ENCODE measurements at places on chromosomes 16 and 17.
A peak's percentile ranks its signal among the peaks of the same experiment; 100 is the strongest.

GRCh38 chr16:29848420-29849297 is 14.4 kb downstream of the CDIPT start:
- H3K4me1 ChIP-seq, result peaks cover 3% of the 10 kb centered on the region
- H3K36me3 ChIP-seq, result peaks cover 39% of the 10 kb centered on the region
- peak overlapping the region; percentile 36 for H3K27ac ChIP-seq
- H3K4me3 ChIP-seq, result no peak overlapping the region
- DNase-seq, result peak; percentile 78

DNA sequence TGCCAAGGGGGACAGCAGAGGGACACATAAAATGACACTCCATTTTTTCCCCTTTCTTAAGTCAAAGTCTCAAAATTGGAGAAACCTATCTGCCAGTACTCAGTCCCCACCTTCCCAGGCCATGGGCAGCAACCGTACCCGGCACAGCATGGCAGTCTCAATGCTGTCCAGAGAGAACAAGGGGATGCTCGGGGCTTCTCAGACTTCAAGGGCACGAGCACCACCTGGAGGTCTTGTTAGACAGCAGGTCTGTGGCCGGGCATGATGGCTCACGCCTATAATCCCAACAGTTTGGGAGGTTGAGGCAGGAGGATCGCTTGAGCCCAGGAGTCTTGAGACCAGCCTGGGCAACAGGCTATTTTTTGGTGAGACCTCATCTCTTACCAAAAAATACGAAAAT is 3.2 kb downstream of the DNAH17 start:
- no peak overlapping the region for H3K4me3 ChIP-seq
- H3K27me3 ChIP-seq, result peaks cover 31% of the 10 kb centered on the region
- no peaks in the 10 kb centered on the region for H3K36me3 ChIP-seq

- DNase-seq, result no peak
- H3K27ac ChIP-seq, result peak overlapping the region; percentile 97
- H3K4me1 ChIP-seq, result peaks cover 24% of the 10 kb centered on the region
- no peaks in the 10 kb centered on the region for H3K27me3 ChIP-seq
- peaks cover 43% of the 10 kb centered on the region for H3K36me3 ChIP-seq
Measured at GRCh38 chr16:30063278-30063892, 2.2 kb upstream of the ALDOA start.

DNA sequence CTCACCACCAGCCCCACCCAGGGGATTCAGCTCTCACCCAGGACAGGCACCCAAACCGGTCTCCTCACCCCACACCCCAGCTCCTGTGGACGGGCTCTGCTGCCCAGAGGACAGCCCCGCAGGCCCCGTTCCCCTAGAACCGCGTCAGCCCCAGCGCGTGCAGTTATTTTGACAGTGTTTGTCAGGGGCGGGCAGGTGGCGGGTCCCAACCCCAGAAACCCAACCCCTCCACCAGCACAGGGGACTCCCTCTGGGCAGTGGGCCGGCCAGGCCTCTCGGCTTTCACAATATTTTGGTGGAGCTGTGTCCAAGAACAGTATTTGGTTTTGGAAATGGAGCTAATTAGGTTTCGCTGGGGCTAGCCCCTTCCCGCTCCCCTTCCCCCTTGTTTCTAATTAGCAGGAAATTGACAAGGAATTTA is 44.8 kb downstream of the BAHCC1 start:
- no peak overlapping the region for H3K27ac ChIP-seq
- H3K36me3 ChIP-seq, result no peaks in the 10 kb centered on the region
- no peak for DNase-seq
- no peak overlapping the region for H3K4me3 ChIP-seq
- peaks cover 56% of the 10 kb centered on the region for H3K27me3 ChIP-seq

GRCh38 chr16:57574646-57575467 is 32.4 kb downstream of the ADGRG5 start:
- H3K4me3 ChIP-seq, result no peak overlapping the region
- DNase-seq, result no peak
- H3K4me1 ChIP-seq, result peaks cover 39% of the 10 kb centered on the region
- peak overlapping the region; percentile 2 for H3K27ac ChIP-seq
- peaks cover 37% of the 10 kb centered on the region for H3K36me3 ChIP-seq

- no peaks in the 10 kb centered on the region for H3K4me1 ChIP-seq
- peaks cover 6% of the 10 kb centered on the region for H3K27me3 ChIP-seq
- no peak overlapping the region for H3K27ac ChIP-seq
- H3K4me3 ChIP-seq, result no peak overlapping the region
- no peak for DNase-seq
Measured at GRCh38 chr17:27743281-27743885, 56.9 kb downstream of the NOS2 start.

- peaks cover 58% of the 10 kb centered on the region for H3K4me1 ChIP-seq
- H3K27ac ChIP-seq, result no peak overlapping the region
- no peak overlapping the region for H3K4me3 ChIP-seq
- H3K27me3 ChIP-seq, result no peaks in the 10 kb centered on the region
- no peak for DNase-seq
- peaks cover 7% of the 10 kb centered on the region for H3K36me3 ChIP-seq
Measured at GRCh38 chr16:24996301-24996700, 18.9 kb downstream of the ARHGAP17 start.

- H3K27me3 ChIP-seq, result no peaks in the 10 kb centered on the region
- no peak overlapping the region for H3K4me3 ChIP-seq
- peaks cover 2% of the 10 kb centered on the region for H3K36me3 ChIP-seq
- no peaks in the 10 kb centered on the region for H3K4me1 ChIP-seq
- DNase-seq, result no peak
- H3K27ac ChIP-seq, result no peak overlapping the region
Measured at GRCh38 chr17:279331-279730, 73.3 kb downstream of the RPH3AL start.

- no peaks in the 10 kb centered on the region for H3K27me3 ChIP-seq
- H3K27ac ChIP-seq, result peak overlapping the region; percentile 63
- no peak for DNase-seq
- peaks cover 46% of the 10 kb centered on the region for H3K36me3 ChIP-seq
- H3K4me1 ChIP-seq, result peaks cover 8% of the 10 kb centered on the region
- no peak overlapping the region for H3K4me3 ChIP-seq
Measured at GRCh38 chr17:64572682-64573154, 65.9 kb downstream of the CEP95 start.

- H3K36me3 ChIP-seq, result peaks cover 17% of the 10 kb centered on the region
- DNase-seq, result no peak
- H3K4me1 ChIP-seq, result peaks cover 45% of the 10 kb centered on the region
Measured at GRCh38 chr16:15983898-15984297, 34.5 kb downstream of the ABCC1 start.

GRCh38 chr17:42179335-42179734 is 1.6 kb downstream of the KCNH4 start:
- peaks cover 37% of the 10 kb centered on the region for H3K27me3 ChIP-seq
- H3K36me3 ChIP-seq, result peaks cover 21% of the 10 kb centered on the region
- DNase-seq, result no peak
- no peak overlapping the region for H3K27ac ChIP-seq
- peak overlapping the region; percentile 73 for H3K4me3 ChIP-seq

DNA sequence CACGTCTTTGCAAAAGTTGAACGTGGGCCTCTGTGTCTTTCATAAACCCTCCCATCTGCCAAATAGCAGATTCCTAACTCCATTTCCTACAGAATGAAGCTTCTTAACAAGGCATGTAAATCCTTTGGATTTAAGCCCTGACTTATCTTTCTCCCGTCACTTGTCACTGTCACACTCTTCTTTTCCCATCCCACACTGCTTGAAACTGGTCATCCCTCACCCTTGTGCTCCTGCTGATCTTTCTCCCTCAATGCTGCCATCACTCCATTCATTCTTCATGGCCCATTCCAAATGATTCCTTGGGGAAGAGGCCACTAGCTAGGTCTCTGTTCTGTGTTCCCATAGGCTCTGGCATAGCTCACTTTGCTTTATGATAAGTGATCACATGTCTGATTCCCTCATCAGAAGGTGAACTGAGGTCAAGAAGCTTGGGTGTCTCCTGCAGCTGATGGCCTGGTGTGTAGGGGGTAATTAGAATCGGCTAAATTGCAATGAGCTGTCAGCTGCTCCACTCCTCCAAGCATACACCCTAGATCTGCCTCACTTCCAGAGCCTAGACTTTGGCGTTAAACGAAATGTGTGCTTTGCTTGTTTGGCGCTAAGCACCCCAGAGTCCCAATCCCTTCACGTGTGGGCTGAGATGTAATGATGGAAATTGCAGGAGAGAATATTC is 61.7 kb downstream of the PECAM1 start:
- no peaks in the 10 kb centered on the region for H3K27me3 ChIP-seq
- H3K27ac ChIP-seq, result no peak overlapping the region
- H3K36me3 ChIP-seq, result peaks cover 4% of the 10 kb centered on the region
- H3K4me3 ChIP-seq, result no peak overlapping the region

DNA sequence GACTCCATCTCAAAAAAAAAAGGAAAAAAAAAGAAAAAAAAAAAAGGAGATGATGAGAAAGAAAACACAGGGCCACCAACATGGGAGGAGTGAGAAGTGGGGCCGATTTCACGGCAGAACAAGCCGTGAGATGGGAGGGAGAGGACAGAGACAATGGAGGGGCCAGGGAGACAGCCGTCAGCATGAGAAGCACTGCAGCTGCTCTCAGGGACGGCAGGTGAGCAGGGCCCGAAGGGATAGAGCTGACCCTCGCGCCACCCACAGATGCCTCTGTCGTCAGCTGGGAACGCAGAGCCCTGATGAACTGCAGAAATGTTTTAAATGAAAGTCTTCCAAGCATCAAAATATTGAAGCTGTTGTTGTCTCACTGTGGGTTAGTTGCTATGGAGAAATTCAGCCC is 20.3 kb downstream of the PITPNM3 start:
- H3K27ac ChIP-seq, result no peak overlapping the region
- H3K4me1 ChIP-seq, result no peaks in the 10 kb centered on the region

- H3K27me3 ChIP-seq, result no peaks in the 10 kb centered on the region
- no peak for DNase-seq
- peaks cover 79% of the 10 kb centered on the region for H3K4me1 ChIP-seq
- H3K36me3 ChIP-seq, result peaks cover 32% of the 10 kb centered on the region
- peak overlapping the region; percentile 97 for H3K27ac ChIP-seq
Measured at GRCh38 chr17:76497979-76498875, 3.0 kb downstream of the RHBDF2 start.

DNA sequence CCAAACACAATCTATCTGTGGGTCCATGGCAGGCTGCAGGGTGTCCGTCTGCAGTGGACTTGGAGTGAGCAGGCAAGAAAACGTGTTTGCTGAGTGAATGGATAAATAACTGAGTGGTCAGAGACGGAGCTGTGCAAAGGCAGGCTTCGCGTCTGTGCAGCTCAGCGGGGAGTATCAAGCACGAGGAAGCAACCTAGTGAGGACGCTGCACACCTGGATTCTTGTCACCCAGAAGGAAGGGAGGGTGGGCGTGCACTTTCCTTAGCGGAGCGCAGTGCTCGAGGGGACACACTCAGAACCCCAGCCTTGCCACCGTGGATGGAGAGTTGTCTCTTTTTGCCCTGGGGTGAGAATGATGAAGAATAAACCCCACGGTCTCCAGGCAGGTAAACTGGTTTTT is 1.5 kb upstream of the RCVRN start:
- H3K4me1 ChIP-seq, result peaks cover 4% of the 10 kb centered on the region
- no peak overlapping the region for H3K27ac ChIP-seq
- no peaks in the 10 kb centered on the region for H3K36me3 ChIP-seq
- no peak overlapping the region for H3K4me3 ChIP-seq
- no peak for DNase-seq
- H3K27me3 ChIP-seq, result peaks cover 6% of the 10 kb centered on the region

DNA sequence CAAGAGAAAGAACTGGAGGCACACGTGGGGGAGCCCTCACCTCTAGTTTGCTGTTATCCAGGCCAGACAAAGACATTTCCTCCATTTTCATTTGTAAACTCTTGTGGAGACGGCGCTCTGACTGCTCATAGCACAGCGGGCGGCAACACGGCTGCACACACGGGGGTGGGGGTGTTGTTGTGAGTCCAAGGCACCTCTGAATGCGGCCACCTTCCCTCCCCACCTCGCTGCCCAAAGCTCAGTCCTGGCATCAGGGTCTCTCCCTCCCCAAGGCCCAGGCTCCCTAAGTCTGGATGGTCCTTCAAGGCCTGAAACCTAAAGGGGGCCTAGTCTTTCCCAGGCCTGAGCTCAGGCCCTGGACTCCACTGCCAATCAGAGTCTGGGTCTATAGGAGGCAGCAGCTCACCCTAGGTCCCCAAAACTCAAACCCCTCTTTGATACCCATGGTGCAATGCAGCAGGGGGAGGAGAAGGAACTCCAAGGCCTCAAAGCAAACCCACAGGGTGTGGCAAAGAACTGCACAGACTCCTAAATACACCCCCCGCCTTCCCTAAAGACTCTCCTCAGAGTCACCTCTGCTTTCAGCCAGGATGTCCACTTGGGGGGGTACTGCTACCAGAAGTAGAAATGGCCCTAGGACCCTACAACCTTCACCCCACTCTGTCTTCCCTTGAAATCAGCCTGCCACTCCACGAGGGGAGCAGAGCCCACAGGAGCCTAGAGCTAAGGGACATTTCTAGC is 1.5 kb downstream of the ATXN7L3 start:
- peaks cover 28% of the 10 kb centered on the region for H3K4me1 ChIP-seq
- peak overlapping the region; percentile 71 for H3K27ac ChIP-seq
- DNase-seq, result no peak
- peaks cover 45% of the 10 kb centered on the region for H3K36me3 ChIP-seq

DNA sequence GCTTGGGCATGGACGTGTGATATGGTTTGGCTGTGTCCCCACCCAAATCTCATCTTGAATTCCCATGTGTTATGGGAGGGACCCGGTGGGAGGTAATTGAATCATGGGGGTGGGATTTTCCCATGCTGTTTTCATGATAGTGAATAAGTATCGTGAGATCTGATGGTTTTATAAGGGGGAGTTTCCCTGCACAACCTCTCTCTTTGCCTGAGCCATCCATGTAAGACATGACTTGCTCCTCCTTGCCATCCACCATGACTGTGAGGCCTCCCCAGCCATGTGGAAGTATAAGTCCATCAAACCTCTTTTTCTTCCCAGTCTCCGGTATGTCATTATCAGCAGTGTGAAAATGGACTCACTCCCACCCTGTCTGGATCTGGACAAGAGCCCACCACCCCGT is 393.4 kb downstream of the SEC14L1 start:
- no peak for DNase-seq
- peaks cover 48% of the 10 kb centered on the region for H3K27me3 ChIP-seq
- no peak overlapping the region for H3K4me3 ChIP-seq
- H3K36me3 ChIP-seq, result no peaks in the 10 kb centered on the region
- H3K4me1 ChIP-seq, result no peaks in the 10 kb centered on the region
- no peak overlapping the region for H3K27ac ChIP-seq

DNA sequence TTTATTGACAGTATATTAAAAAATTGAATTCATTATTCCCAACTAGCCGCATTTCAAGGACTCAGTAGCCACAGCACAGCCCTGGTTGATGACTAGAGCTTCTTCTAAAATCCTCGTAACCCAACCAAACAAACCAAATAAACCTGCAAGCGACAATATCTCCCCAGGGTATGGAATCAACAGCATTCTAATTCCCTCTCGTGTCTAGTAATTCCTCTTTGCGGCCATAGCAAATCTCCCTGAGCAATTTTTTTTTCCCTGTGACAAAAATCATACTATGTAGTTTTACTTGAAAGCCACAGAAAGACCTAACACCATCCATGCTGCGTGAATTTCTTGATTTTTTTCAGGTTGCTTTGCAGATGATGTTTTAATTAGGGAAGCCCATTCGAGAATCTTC is 143.4 kb upstream of the MYOCD start:
- no peaks in the 10 kb centered on the region for H3K27me3 ChIP-seq
- no peak overlapping the region for H3K27ac ChIP-seq
- H3K36me3 ChIP-seq, result no peaks in the 10 kb centered on the region
- no peak for DNase-seq
- no peaks in the 10 kb centered on the region for H3K4me1 ChIP-seq

All from effector memory CD8-positive, alpha-beta T cell (primary cell).